ENCODE measurements at places on chromosomes 3 and 15.
A peak's percentile ranks its signal among the peaks of the same experiment; 100 is the strongest.

DNA sequence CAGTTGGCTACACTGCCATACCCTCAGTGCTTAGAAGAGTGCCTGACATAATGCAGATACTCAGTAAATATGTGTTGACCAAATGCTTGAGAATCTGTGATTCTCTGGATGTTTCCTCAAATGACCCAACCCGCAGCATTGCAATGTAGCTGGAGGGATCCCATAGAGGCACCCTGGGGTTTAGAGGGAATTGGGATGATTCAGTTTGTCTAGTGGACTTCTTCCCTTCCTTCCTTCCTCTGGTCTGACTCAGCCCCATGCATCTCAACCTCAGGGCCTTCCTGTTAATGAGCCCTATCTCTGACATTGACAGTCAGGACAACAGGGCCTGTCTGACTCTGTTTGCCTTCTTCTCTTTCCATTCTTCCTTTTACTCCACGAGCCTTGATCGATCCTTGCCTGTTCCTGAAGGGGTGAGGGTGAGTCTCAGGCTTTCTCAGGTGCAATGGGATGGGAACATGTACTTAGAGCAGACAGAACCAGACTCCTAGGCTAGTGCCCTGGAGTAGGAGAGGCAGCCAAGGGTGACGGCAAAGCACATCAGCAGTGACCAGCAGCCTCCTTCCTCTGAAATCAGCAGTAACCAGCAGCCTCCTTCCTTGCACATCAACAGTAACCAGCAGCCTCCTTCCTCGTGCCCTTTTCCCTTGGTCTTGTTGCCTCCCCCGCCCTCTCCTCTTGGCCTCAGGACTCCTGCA, 78.2 kb downstream of the DGKG start:
- peak; percentile 77 for DNase-seq

DNA sequence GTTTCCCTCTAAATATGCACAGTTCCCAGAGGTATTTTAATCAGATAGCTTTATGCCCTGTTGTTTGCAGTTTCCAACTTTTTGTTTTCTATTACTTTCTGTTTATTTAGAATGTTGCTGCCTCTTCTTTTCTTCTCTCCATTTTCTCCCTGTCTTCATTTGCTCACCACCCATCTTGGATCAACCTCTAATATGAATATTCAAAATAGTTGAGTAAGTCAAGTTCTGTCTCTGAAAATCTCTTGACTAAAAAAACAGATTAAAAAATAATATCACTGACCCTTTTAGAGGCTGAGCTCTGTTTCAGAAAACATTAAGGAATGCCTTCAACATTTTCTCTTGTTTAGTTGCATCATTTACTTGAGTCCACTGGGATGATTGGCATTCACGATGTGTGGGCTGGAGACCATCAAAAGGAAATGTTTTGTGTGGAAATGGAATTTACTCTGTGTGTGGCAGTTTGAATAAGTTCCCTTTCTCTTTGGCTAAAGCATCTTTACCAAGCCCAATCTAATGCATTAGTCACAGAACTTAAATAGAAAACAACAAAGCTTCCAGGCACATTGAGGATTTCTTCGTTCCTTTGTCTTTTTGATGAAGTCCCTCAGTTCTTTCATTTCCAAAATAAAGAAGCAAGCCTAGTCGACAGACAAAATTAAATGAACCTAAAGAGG, 633.9 kb upstream of the TGFBR2 start:
- DNase-seq, result peak; percentile 78

GRCh38 chr3:111751961-111752360, 107.1 kb upstream of the PHLDB2 start:
- DNase-seq, result peak; percentile 54

- DNase-seq, result no peak
Measured at GRCh38 chr3:87272718-87273341, 3.6 kb downstream of the POU1F1 start.

DNA sequence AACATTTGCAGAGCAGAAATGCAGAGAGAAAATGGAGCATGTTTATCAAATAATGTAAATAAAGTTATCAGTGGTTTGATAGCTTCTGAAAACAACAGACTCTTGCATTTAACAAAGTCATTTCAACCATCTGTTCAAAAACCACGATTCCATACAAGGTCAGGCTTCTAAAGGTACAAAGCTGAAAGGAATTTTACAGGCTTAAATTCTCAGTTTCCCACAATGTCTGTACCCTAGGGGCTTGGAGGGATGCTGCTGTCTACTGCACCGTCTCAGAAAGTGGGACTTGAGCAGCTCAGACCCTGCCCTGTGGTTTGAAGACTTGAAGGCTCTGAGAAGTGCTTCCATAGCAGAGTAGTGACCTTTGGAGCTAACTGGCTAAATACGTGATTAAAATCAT, 30.4 kb upstream of the TM4SF1 start:
- DNase-seq, result no peak

DNA sequence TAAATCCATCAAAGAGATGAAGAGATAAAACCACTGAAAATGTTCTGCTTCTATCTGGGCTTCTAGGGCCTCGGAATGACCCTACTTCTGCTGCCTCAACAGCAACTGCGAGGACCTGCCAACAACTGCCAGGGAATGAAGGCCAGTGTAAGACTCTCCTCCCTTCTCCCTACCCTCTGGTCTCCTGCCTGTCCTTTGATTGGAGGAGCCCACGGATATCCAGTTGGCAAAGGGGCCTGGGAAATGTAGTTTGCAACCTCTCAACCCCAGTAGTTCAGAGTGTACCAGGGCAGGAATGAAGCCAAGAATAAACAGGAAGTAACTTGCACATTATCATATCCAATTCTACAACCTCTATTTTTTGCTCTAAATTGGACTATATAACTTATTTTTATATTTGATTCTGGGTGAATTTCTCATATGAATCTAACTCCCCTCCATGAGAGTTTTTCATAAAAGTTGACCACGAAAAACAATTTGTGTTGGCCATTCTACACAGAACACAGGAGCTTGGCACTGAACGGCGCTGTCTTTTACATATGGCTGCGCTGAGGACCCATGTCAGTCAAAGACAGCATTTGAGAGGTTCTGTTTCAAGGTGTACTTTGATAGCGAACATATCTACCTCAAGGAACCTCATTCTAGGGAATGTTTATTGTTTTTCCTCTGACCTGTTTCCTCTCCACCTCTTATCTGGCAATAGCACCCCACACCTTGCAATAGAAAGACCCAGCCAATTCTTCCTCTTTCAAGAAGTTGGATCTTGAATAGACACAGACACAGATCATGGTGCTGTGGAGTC, 91.1 kb upstream of the RNF7 start:
- DNase-seq, result no peak

DNA sequence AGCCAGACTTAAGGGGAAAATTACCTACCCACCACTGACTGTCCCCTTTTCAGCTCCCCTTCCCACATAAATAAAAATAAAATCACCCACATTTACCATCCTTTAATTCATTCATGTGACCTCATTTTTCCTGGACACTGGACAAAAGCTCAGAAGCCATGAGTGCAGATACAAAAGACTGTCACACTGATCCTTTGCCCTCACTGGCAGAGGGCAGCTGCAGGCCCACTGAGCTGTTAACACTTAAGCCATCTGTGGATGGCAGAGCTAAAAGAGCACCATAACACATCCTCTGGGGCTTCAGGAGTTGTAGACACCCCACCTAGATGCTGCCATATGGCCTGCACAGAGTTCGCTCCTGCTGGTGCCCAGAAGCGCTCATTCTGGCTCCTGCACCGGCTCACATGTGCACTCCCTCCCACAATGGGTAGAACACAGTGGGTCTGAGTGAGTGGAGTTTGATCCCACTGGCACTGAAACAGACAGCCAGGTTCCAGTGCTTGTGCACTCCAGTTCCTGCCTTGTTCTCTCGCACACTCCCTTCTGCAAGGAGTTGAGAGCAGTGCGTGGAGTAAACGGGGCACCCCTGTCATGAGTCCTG, 38.8 kb downstream of the EDC3 start:
- DNase-seq, result no peak

- no peak for DNase-seq
Measured at GRCh38 chr3:124797426-124797945, 67.2 kb downstream of the UMPS start.

DNA sequence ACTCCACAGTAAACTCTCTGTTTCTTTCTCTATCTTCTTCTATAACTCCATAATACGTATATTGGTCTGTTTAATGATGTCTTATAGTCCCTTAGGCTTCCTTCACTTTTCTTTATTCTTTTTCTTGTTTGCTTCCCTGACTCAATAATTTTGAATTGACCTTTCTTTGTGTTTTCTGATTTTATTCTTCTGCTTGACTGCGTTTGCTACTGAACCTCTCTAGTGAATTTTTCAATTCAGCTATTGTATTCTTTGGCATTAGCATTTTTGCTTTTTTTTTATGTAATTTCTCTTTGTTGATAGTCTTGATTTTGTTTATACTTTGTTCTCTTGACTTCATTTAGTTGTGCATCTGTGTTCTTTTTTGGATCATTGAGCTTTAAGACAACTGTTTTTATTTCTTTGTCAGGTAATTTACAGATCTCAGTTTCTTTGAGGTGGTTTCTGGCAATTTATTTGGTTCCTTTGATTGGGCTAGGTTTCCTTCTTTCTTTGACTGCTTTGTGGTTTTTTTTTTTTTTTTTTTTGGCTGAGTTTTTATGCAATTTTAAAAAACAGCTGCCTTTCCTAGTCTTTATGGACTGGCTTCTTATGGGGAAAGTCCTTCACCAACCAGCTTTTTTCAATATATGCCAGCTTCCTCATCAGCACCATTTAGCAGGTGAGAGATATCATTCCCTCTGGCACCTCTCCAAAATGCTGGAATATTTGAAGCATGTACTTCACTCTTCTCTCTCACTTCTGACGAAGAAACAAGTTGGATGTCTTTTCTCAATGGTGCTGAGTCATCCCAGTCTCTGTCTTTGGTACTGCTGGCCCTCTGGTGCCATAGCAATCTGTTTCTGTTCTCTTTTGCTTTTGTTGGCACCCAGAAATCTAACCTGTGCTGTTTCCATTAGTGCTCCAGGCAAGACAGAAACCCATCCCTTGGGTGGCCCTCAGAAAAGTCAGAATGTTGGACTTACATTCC, 17.6 kb downstream of the RSRC1 start:
- DNase-seq, result no peak

GRCh38 chr3:34957677-34958076, 681.6 kb upstream of the ARPP21 start:
- no peak for DNase-seq

DNA sequence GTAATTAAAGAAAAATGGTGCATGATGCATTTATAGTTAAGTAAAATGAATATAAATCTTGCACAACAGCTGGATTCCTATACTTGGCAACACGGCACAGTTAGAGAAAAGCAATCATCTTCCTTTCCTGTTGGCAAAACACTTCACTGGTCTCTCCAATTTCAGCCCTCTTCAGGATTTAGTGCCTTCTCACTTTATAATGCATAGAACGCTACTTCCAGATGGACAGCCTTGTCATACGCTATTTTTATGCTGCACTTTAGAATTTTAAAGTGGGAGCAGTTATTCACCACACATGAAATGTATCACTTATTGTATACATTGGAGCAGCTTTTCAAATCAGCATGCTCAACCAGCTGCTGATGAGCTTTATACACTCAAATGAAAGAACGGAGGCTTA, 194.4 kb upstream of the GBE1 start:
- DNase-seq, result no peak

All from GM04503 (cell line).